ENCODE measurements at places on chromosomes 13 and 19. TPM values are rescaled to one million over a fixed set of nuclear protein-coding genes. Genes with fewer than 3 reads are reported as not detected.

The PALM gene
- total RNA-seq, result 23.6 TPM

- DNase-seq, result no peak
Measured at GRCh38 chr13:27933580-27934328, 14.0 kb downstream of the PDX1 start.

- peak; percentile 61 for DNase-seq
Measured at GRCh38 chr13:69092615-69093322, 1014.9 kb upstream of the ATXN8OS start.

GRCh38 chr13:44347301-44347700, 26.3 kb upstream of the SERP2 start:
- DNase-seq, result no peak

DNA sequence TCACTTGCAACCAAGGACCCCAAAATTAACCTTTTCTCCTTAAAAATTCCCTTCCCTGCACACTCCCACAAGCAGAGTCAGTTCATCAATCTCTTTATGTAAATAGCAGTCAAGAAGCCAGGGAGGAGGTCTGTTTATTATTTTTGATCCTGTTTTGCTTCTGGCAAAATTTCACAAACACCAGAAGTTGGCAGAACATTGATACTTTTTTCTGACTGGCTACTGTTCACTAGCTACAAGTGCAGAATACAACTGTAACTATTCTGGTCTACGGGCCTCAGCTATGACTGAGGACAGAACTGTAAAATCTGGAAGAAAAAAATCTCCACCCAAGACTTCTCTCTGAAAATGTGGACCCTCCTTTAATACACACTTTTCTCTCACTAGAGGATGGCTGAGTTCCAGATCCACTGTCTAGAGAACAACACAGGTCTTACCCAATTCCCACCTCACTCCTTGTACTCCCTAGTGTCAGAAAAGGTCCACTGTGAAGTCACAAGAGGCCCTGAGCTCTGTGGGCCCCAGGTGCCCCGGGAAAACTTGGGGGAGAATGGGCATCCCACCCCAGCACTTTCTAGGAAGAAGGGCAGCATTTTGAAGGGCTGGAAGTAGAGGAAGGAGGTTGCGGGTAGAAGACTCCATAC, 14.5 kb downstream of the STARD13 start:
- DNase-seq, result no peak

- no peak for DNase-seq
Measured at GRCh38 chr19:1267477-1268225, 1.5 kb upstream of the CIRBP start.

DNA sequence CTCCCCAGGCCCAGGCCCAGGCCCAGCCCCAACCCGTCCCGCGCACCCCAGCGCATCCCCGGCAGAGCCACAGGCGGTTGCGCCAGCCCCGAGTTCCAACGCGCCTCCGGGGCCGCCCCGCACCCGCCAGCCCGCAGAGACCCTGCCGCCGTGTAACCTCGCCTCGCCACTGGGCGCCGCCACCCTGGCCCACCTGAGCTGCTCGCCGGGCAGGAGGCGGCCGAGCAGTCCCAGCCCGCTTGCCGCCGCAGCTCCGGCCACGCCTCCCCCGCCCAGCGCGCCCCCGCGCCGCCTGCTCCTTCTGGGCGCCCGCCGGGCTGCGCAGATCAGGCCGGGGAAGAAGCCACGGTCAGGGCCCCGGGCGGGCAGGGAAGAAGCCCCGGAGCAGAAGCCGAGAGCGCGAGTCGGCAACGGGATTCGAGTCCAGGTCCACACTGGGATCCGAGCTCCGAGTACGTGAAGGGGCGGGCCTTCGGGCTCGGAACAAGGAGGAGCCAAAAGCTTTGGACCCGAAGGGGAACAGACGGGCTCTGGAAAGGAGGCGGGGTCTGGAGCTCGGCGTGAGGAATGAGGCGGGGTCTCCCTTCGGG, at the start of gene MBOAT7:
Gene MBOAT7, minus strand, starts transcription at position 436 of the 590 bp plus-strand sequence. CDS start 1,072 bp downstream, outside the sequence.
- DNase-seq, result no peak

DNA sequence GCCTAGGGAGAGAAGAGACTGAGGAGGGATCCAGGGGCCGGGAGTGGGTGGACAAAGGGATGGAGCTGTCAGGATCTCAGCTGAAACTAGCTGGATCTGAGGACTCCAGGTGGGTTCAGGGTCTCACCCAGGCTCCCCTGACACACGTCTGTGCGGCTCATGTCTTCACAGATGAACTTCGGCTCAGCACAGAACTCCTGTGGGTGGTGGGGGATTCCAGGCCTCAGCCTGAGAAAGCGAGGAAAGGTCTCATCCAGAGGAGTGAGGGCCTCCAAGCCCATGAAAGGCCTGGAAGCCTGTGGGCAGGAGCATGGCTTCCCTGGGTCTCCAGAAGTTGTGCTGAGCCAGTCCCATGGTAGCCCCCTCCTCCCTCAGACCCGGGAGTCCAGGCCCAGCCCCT, 1.4 kb downstream of the CAPN12 start:
- no peak for DNase-seq

DNA sequence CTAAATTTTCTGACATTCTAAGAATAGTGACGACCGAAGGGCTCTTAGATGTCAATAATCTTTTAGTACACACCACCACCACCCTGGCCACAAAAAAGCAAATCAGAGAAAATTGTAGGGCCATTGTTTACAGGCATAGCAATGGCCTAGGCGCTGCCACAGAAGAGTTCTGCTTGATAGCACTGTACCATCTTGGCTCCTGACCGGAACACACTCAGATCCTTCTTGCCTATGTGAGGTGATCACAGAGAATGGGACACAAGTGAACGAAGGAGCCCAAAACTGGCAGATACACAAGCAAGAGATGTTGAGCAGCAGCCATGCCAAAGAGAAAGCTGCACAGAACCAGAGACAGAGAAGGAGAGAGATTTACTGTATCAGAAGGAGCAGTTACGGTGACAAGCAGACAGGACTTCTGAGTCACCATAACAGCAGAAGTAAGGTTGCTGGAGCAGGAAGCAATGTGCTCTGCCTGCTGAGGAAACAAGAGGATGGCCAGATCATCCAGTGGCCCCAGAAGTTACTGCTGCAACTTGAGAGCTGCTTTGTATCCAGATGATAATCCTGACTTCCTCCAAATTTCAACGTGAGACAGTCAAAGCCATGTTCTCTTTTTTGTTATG, 105.2 kb downstream of the SLITRK6 start:
- no peak for DNase-seq

DNA sequence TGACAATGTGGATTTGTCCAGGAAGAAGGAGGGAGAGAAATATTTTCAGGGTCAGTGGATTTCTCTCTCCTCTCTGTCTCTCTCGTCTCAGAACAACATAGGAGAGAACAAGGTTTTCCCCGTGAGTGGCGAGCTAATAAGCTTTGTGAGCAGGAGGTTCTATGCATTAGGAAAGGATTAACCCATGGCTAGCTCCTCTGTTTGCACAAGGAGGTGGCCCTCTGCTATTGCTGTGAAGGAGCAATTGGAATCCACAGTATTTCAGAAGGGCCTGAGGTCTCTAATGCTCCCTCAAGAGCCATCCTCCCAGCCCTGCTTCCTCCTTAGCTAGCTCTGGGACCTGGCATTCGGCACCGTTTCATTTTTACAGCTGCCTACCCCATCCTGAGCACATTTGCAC, 288.9 kb upstream of the MAB21L1 start:
- DNase-seq, result no peak

GRCh38 chr13:89695343-89696257, 1651.9 kb upstream of the MIR17HG start:
- DNase-seq, result peak; percentile 46

- no peak for DNase-seq
Measured at GRCh38 chr13:37187105-37187504, 81.6 kb upstream of the CSNK1A1L start.

The MRI1 gene
- total RNA-seq, result 17.2 TPM

DNA sequence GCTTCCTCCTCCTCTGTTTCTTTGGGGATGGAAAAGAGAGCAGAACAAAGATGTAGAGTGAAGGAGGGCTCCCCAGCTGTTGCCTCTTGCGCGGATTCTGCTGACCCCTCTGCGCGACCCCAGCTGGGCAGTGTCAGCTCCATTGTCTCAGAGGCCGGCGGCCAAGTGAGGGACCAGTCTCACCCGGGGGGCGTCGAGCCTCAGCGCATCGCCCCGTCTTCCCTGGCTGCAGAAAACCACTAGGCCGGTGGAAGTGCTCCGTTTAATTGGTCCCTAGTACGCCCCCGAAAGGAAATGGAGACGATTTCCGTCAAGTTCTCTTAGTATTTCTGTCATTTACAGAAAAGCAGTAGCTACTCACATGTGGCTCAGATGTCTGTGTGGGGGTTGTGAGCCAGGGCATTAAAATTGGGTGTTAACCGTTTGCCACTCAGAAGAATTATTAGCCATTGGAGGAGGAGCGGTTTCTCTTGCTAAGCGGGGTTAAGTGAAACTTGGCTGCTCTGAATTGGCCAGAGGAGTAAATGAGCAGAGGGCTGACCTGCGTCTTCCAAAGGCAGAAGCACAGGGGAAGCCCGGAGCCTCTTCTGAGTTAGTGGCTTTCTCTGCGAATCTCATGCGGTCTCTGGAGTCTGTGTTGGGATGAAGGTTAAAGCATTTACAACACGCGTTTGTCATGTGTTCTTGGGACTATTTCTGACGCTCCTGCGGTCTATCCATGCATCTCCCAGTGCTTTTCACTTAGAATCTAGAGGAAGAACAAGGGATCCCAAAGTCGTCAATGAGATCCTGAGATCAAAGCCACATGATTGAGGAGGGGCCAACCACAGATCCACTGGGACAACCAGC, 132.8 kb upstream of the MYO16 start:
- peak; percentile 41 for DNase-seq

DNA sequence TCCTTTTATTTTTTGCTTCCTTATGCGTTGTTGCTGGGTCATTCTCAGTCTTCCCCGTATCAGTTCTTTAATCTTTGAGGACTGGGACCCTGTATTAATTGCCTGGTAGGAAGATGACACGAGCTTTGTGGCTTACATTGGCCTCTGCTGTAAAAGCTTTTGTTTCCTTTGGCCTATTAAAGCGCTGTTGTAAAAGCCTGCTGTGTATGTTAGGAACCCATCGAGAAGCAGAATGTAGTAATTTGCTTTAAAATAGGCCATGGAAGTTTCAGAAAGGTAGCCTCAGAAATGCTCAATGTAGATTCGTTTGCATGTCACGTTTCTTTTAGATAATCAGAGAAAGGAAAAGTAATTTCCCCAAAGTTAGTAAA, 257.5 kb upstream of the STARD13 start:
- no peak for DNase-seq

- peak; percentile 79 for DNase-seq
Measured at GRCh38 chr19:44988896-44989556, 12.2 kb upstream of the RELB start.

The ACP5 gene
- total RNA-seq, result 2.3 TPM

GRCh38 chr13:75173457-75174356, 308.3 kb downstream of the TBC1D4 start:
- DNase-seq, result no peak

The METTL21C gene
- total RNA-seq, result not detected

GRCh38 chr13:111335298-111335697, 14.9 kb downstream of the TEX29 start:
- DNase-seq, result peak; percentile 7

- no peak for DNase-seq
Measured at GRCh38 chr13:114105521-114106225, 26.8 kb downstream of the RASA3 start.
